ENCODE measurements at places on chromosomes 16 and 17.
A peak's percentile ranks its signal among the peaks of the same experiment; 100 is the strongest.

- no peak for DNase-seq
Observed at GRCh38 chr17:68199837-68200688, 47.8 kb upstream of the AMZ2 start.

- DNase-seq, result peak; percentile 42
Observed at GRCh38 chr16:50335196-50335958, 33.4 kb downstream of the BRD7 start.

GRCh38 chr17:59361386-59361785 lies 29.9 kb downstream of the YPEL2 start:
- peak; percentile 36 for DNase-seq

GRCh38 chr16:17229766-17230165 lies 241.0 kb downstream of the XYLT1 start:
- no peak for DNase-seq

- peak; percentile 95 for DNase-seq
Observed at GRCh38 chr17:41579484-41580243, 7.0 kb downstream of the KRT14 start.

GRCh38 chr17:9472094-9472493 lies 103.5 kb downstream of the STX8 start:
- DNase-seq, result no peak

- no peak for DNase-seq
Observed at GRCh38 chr17:71869841-71870545, 250.8 kb upstream of the SOX9 start.

Data from epithelial cell of esophagus (primary cell).